NCI-H1048 (cell line): ENCODE measurements at places on chromosomes 4 and X.

GRCh38 chrX:6777238-6778002, 242.5 kb upstream of the VCX3A start:
- DNase-seq, result no peak

GRCh38 chr4:92791871-92792440, 488.2 kb downstream of the GRID2 start:
- DNase-seq, result no peak

DNA sequence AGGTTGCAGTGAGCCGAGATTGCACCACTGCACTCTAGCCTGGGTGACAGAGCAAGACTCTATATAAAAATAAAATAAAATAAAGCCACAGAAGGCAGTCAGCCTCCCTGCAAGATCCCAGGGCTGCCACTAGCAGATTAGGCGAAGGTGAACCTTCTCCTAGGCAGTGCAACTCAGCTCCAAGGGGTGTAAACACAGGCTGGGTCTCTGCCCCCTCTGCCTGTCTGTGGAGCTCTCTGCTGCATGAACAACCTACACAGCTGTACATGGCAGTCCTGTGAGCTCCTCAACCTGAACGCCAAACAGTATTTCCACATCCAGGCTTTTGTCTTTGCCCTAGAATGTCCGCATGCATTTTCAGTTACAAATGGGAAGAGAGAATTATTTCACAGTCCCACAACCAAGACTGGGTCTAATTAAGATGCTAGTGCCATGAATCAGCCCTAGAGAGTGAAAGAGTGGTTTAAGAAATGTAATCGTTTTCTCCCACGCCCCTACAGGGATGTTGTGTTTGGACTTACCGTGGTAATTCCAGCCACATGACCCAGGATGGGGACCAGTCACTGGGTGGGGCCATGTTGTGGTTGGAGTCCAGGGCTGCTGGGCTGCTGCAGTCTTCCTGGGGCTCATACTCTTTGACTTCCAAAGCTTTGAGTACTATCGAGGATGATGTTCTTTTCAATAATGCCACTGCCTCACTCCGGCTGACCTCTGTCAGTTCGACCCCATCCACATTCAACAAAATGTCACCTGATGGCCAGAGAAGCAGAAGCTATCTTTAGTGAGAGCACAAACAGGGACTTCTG, 99.0 kb downstream of the FIP1L1 start:
- DNase-seq, result no peak

DNA sequence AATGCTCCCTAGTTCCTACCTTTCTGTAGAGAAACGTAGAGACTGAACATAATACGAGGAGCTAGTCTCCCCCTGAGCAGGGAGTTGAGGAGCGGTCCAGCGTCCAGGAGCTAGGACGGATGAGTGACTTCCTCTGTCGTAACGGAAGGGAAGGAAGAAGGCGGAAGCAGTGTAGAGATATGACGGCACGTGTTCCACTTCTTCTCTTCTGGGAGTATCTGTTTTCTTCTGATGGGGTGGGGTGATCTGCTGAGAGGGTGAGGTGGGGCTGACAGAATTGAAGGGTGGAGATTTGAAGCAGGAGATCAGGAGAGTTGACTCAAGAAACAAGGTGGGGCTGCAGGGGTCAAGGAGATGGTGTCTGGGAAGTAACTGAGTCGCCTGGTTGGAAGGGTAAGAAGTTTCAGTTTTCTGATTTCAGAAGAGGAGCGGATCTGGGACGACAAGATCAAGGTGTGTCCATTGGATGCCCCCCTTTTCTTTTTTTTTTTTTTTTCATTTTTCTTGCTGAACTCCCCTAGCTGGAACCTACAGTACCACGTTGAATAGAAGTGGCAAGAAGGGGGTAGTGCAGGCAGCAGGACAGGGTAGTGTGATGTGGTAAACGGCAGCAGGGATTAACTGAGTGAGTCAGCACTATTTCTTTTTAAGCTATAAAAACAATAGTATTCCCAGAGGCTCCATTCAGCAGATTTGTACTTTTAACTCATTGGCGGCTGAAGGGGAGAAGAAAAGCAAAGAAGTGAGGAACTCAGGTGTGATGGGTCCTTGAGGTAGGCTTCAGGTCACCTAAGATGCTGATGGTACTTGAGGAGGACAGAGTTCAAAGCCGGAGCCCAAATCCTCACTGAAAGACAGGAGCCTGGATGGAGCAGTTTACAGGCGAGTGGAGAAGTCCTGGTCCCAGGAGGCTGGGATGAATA, 50.8 kb upstream of the SETD7 start:
- no peak for DNase-seq

DNA sequence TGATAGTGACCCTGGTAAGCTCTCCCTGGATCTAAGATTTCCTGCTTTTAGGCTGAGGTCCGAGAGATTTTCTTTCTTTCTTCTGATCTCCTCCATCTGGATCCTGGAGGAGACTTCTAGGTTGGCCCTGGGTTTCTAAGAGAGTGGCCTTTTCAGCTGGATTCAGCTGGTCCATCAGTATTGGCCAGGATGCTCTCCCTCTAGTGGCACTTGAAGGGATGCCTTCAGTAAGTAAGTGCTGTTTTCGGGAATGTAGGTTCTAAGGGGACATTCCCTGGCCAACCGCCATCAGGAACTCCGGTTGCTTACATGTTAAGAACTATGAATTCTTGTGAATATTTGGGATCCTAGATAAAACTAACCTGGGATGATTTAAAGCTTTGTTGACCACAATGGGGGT, 56.9 kb downstream of the SERTM2 start:
- no peak for DNase-seq

DNA sequence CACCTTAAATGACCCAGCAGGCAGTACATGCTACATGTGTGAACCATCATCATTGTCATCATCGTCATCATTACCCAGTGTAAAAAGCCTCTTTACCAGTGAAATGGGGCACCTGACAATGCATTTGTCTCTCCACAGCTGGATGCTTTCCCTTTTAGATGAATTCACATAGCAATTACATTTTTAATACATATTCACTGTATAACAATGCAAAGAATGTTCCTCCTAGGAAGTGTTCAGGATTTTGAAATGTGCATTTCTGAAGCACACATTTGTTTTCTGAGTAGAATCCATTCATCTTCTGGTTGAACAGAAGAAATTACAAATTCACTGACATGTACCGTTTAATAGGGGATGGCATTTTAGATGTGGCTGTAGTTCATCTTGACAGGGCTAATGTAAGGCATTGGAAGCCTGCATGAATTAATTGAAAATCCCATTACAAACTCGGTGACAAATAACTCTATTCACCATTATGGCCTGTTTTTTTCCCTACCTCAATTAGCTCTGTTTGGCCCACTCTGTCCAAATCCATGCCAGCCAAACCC, 111.1 kb downstream of the SH3RF1 start:
- DNase-seq, result no peak

DNA sequence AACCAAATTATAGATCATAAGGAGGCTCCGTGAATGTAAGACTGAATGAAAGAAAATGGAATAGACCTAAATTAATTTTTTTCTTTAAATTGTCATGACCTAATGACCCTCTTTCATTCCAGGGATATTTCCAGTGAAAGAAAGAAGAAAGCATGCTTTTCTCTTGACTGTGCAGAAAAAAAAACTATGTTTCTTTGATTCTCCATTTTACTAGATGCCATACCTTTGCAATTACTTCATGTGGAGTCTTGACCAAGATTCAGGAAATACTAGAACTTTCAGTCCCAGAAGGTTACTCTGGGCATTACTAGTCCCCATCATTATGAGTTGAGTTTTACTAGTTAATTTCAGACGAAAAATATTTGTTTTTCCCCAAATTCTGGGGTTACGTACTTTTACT, 6.4 kb upstream of the COMMD8 start:
- DNase-seq, result no peak

- no peak for DNase-seq
Observed at GRCh38 chr4:40150932-40151331, 45.9 kb upstream of the RHOH start.

- no peak for DNase-seq
Observed at GRCh38 chrX:91434351-91435168, at the start of gene PABPC5. Gene PABPC5, plus strand, starts transcription at chrX:91434839. Its CDS starts 739 bp downstream, at chrX:91435578.

- DNase-seq, result no peak
Observed at GRCh38 chr4:105632599-105632998, 75.9 kb downstream of the INTS12 start.

DNA sequence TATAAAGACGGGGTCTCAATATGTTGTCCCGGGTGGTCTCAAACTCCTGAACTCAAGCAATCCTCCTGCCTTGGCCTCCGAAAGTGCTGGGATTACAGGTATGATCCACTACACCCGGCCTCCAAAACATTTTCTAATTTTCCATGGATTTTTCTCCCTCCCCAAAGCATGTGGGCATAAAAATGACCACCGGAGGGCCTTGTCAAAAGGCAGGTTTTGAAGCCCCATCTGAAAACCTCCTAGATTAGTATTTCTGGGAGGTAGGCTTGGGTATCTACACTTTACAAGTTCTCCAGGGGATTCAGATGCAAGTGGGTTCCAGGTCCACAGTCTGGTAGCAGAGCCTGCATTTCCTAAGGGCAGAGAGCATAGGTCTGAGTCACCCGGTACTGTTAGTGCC, 1.4 kb upstream of the GPR173 start:
- DNase-seq, result no peak

GRCh38 chr4:14035076-14035475, 407.6 kb upstream of the BOD1L1 start:
- DNase-seq, result no peak

- no peak for DNase-seq
Observed at GRCh38 chr4:166121897-166122296, 248.9 kb downstream of the TLL1 start.

- no peak for DNase-seq
Observed at GRCh38 chrX:40155589-40156469, 58.1 kb upstream of the BCOR start.

GRCh38 chr4:89929425-89930159, 34.9 kb downstream of the MMRN1 start:
- DNase-seq, result no peak

GRCh38 chrX:136872091-136872700, 8.3 kb downstream of the RBMX start:
- DNase-seq, result no peak

- no peak for DNase-seq
Observed at GRCh38 chr4:40438384-40439026, 103.4 kb downstream of the CHRNA9 start.

DNA sequence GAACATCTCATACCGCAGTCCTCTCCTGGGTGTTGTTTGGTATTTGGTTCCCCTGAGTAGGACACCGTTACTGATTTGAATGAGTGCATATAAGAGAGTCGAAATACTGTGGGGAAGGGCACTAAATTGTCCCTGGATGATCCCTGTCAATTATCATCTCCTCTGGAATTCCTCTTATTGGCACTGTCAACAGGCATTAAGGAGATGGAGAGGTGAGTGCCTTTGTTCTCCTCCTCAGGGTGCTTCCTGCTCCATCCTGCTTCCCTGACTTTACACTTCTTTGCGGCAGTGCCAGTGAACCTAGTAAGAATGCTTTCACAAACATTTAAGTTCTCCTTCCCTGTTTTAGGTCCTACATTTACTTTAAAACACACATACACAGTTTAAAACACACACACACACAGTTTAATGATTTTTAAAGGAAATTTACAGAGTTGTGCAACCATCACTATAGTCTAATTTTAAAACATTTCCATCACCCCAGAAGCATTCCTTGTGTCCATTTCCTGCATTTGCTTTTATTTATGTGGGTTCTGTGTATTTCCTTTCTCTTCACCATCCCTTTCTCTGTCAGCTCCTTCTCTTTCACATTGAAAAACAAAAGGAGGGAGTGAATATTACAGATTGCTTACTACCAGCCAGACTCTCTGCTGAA, 20.9 kb upstream of the ZRSR2 start:
- DNase-seq, result no peak

- DNase-seq, result no peak
Observed at GRCh38 chr4:131764730-131765129, 1384.4 kb upstream of the PCDH10 start.

GRCh38 chrX:119082278-119082677, 9.5 kb downstream of the CT47C1 start:
- DNase-seq, result no peak

DNA sequence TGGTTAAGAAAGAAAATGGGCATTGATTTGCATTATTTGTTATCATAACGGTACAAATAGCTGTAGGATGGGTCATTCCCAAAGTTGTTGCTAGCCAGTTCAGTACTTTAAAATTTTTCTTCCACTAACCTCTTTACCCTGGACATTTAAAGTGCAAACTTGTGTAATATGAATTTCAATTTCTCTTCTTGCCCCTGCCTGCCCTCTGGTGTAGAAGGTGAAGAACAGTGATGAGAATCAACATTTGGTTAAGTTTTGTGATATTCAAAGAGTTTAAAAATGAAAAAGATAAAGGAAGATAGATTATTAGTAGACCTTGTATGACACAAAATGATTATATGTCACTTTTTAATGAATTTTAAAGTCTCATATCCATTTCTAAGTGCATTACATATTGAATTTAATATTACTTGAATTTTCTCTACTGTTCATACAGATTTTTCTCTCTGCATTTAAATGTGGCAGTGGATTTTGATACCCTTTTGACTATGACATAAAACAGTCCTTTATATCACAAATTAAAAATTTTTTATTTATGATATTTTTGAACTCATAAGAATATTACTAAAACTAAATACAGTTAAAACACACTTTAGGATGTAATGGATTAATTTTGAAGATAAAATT, 337.7 kb downstream of the BMPR1B start:
- DNase-seq, result no peak

DNA sequence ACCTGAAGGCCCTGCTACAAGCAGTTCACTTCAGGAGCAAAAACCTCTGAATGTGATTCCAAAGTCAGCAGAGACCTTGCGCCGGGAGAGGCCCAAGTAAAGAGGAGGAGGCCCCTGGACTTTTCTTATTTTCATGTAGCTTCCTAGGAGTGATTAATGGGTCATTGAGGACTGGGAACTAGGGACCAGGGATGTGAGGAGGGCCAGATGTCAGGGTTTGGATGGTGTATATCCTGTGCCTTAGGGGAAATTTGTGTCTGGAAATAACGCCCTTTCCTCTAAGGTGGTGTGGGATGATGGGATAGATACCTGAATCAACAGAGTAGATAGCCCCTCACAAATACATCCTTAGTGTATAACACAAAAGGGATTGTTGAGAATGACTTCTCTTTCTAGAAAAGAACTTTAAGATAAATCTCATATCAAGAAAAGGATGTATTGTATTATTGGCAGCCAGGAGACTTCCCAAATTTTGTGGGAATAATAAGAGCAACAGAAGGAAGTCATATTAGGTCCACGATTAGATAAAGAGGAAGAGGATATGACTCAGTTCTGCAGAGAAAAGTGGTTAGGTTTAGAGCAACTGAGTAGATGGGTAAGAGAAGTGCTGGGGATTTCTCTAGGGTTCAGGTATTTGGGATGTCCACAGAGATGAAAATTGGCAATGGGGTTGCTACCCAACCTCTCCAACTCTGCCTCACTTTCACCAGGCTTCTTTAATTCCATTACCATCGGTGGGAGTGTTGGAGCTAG, 1.1 kb downstream of the ITGB1BP2 start:
- DNase-seq, result no peak

GRCh38 chr4:58411904-58412303, 1301.7 kb upstream of the IGFBP7 start:
- no peak for DNase-seq
